ENCODE measurements at places on chromosomes 16 and 17.

- peak; percentile 67 for DNase-seq
Observed at GRCh38 chr17:7590743-7591142, 849 bp upstream of the SOX15 start.

DNA sequence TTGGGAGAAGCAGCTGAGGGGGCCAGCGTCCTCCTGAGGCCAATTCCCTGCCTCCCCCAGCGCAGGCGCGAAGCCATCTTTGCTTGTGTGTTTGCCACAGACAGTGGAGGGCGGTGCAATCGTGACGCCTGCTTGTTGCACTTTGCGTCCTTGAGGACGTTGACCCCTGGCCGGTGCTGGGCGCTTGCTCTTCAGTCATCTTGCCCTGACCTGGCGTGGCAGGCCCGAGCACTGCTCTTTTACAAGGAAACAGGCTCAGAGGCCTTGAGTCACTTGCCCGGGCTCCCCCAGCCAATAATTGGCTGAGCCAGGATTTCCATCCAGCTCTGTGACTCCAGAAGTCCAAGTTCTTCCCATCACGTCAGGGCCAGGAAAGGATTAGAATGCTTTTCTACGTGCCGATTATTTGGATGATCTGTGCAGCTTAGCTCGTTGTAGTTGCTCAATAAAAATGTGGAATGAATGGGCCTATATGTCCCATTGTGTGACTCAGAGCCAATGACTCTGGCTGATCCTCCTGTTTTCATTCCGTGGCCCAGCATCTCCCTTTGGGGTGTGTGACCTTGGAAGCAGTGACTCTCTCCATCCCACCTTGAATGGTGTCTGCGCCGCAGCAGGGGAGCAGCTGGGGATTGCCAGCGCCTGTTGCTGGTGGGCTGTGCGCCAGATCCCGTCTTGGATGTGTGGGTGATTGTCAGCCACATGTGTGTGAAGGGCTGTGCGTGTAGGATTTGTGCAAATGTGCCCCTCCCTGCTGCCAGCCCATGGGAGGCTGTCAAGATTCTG, 214.1 kb downstream of the SEC14L1 start:
- DNase-seq, result peak; percentile 89

GRCh38 chr17:64173646-64174045, 43.7 kb upstream of the ERN1 start:
- DNase-seq, result no peak

- no peak for DNase-seq
Observed at GRCh38 chr17:49552070-49552751, 23.5 kb upstream of the NXPH3 start.

DNA sequence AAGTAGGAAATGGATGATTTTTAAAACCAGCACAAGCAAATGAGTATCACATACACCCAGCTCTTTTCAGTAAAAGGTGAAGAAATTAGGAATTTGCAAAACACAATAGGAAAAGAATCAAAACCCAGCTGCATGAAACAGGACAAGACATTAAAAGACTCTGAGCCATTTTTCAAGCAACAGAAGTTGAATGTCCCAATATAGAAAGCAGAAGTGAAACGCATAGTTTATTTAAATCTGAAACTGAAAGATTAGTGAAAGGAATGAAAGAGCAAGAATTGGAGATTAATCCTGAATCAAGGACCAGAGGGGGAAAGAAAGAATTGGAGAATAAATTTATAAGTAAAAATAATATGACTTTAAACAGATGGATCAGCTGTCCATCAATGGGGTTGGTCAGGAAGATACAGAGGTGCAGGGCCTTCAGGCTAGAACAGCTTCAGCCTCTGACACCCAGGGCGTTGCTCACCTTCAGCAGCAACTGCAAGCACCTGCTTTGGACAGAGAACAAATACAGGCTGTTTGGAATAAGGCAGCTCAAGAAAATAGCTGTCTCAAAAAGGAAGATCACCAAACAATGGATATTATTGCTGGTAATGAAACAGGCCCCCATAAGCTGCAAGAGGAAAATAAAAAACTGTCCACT, 3.9 kb upstream of the ARHGAP17 start:
- DNase-seq, result no peak

Data from AG08395 (cell line).